HTR-8/SVneo (cell line): ENCODE measurements at places on chromosomes 1 and 21.

DNA sequence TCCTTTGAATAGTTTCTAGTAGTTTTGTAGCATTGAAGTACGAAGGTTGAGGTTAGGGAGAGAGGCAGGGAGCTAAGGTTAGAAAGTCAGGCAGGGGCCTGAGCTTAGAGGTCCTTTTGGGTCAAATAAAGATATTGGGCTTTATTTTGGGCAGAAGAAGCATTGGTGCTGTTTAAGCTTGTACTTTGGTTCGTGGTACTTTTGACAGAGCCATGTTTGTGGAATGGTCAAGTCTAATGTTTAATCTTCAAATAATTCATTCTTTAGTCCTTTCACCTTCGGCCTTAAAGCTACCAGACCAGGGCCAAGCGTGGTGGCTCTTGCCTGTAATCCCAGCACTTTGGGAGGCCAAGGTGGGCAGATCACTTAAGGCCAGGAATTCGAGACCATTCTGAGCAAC is 12.5 kb downstream of the FGGY start:
- no peak for DNase-seq

GRCh38 chr1:35838693-35839245 is 31.0 kb downstream of the AGO4 start:
- DNase-seq, result no peak

DNA sequence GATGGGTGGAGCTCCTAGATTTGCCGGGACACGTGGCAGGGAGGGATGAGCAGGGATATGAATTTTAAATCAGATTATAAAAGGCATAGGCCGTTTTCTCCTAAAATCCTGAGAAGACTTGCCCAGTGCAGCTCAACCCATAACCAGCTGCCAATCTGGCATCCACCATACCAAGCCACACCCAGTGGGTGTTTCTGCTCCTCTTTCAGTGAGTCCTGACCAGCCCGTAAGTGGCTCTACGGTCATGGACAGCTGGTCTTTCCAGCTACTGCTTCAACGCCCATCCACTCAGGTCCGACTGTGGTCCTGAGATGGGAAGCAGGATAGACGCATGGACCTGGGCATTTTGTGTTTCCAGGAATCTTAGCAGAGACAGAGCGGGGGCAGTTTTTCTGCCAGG is 107.2 kb downstream of the LAMC2 start:
- no peak for DNase-seq

GRCh38 chr21:23725576-23725975 is 1881.7 kb downstream of the MRPL39 start:
- peak; percentile 5 for DNase-seq

- DNase-seq, result no peak
These were observed 156.9 kb downstream of the EDEM3 start for GRCh38 chr1:184597650-184598357.

GRCh38 chr1:86705665-86705985 is 1.2 kb downstream of the SH3GLB1 start:
- no peak for DNase-seq

- DNase-seq, result no peak
These were observed 76.4 kb downstream of the TIAM1 start for GRCh38 chr21:31267644-31268043.

DNA sequence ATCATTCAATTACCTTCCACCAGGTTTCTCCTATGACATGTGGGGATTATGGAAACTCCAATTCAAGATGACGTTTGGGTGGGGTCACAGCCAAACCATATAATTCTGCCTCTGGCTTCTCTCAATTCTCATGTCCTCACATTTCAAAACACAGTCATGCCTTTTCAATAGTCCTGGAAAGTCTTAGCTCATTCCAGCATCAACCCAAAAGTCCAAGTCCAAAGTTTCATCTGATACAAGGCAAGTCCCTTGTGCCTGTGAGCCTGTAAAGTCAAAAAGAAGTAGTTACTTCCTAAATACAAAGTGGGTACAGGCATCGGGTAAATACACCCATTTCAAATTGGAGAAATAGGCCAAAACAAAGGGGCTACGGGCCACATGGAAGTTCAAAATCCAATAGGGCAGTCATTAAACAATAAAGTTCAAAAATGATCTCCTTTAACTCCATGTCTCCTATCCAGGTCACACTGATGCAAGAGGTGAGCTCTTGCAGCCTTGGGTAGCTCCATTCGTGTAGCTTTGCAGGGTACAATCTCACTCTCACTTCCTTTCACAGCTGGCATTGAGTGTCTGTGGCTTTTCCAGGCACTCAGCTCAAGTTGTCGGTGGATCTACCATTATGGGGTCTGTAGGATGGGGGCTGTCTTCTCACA is 112.9 kb downstream of the FCRL5 start:
- no peak for DNase-seq

GRCh38 chr1:61053226-61053711 is 29.1 kb upstream of the NFIA start:
- no peak for DNase-seq

DNA sequence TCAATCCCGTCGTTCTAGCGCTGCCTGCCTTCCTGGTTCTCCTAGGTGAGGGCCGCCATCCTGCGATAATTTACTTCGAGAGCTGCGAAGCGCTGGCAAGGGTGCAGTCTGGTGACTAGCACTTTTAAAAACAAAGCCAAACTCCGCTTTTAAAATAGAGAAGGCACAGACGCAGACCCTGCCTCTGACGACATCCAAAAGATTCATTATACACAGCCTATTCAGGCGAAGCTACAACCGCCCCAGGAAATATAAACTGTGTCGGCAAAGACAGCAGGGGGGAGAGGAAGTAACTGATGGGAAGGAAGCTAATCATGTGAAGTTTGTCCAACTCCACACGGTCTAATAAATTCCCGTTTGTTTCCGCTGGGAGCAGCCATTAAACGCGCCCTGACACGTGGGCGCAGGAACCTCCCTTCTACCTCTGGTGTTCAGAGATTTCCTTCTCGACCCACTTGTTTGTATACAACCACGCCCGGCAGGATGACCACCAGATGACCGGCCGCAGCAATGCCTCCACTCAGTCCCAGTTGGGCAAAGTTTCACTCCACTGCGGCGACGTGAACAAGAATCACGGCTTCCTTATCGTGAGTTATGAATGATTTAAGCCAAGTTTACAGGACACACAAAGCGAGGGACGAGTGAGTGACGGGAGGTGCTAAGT is 1.3 kb downstream of the GNG12 start:
- peak; percentile 48 for DNase-seq

GRCh38 chr1:26570287-26570686 is 40.7 kb downstream of the RPS6KA1 start:
- DNase-seq, result no peak
